Activated CD8-positive, alpha-beta memory T cell treated with anti-CD3 and anti-CD28 coated beads for 48 hours (primary cell): ENCODE measurements at places on chromosomes 11 and 22.

GRCh38 chr11:74232311-74232950 is 61.3 kb downstream of the PPME1 start:
- no peak for DNase-seq

GRCh38 chr11:106159836-106160235 is 82.4 kb downstream of the AASDHPPT start:
- DNase-seq, result no peak

- no peak for DNase-seq
These were observed 11.2 kb downstream of the OR8D1 start for GRCh38 chr11:124302347-124303125.

DNA sequence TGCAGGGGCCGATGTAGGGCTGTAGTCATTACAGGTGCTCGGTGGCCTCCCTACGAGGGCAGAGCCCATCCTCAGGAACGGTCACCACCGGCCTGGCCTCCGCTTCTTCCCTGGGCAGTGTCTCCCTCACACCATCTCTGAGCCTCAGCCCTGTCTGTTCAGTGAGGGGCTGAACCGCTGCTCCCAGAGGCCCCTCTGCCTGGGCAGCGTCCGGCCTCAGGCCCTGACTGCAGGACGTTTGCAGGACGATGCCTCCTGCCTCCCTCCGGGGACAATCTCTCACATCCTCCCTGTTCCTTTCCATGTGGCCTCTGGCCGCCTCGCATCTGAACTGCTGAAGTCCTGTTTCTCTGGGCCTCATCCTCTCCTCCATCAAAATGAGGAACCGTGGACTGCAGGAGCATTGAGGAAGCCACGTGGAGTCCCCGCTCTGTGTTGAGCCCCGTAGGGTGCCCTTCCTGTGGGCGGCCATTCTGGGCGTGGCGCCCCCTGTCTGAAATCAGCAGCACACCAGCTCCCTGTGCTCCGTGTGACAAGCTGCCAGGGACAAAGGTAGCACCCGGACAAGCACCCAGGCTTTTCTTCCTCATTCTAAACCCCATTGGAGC is 933.5 kb downstream of the BRD1 start:
- DNase-seq, result no peak
